ENCODE measurements at places on chromosomes 2 and 18.

DNA sequence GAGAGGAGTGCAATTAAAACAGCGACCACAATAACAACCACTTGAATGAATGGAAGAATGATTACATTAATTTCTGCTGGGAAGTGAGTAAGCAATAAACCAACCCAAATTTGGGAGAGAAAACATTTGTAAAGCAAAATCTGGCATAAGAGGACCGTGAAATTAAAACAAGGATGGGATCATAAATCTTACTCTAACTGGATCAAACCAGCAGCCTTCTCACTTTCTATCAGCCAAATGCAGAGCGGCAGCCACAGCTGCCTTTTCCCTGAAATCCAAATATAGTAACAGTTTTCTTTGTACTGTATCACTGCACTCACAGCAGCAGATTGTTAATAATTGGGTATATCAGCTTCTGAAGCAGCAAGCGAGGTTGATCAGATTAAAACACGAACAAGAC, 245.2 kb upstream of the REG3G start:
- no peak overlapping the region for H3K27ac ChIP-seq
- DNase-seq = no peak
- no peaks in the 10 kb centered on the region for H3K4me1 ChIP-seq
- H3K36me3 ChIP-seq = no peaks in the 10 kb centered on the region
- no peak overlapping the region for H3K4me3 ChIP-seq

DNA sequence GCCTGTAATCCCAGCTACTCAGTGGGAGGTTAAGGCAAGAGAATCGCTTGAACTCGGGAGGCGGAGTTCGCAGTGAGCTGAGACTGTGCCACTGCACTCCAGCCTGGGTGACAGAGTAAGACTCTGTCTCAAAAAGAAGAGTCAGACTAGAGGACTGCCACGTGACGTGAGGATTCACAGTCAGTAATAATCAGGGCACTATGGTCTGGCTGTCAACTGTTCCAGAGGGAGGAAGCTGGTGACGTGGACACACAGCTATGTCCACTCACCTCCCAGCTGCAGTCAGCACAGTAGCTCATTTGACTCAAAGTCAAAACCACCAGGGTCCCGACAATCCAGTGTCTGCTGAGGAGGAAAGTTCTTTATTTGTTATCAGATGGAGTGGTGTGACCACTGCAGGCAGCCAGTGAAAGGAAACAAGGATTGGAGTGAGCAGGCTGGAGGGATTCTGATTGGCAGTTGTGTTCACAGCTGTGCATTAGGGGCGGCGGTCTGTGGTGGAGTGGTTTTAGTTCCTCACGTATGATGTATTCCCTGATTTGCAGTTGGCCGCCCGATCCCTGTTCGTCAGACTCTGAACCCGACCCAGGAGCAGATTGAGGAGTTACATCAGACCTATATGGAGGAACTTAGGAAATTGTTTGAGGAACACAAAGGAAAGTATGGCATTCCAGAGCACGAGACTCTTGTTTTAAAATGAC, 37.9 kb downstream of the MOGAT1 start:
- H3K4me1 ChIP-seq = peaks cover 4% of the 10 kb centered on the region
- H3K27ac ChIP-seq = peak overlapping the region; percentile 59
- H3K27me3 ChIP-seq = no peaks in the 10 kb centered on the region
- DNase-seq = peak; percentile 97
- no peaks in the 10 kb centered on the region for H3K36me3 ChIP-seq

- DNase-seq = no peak
- no peaks in the 10 kb centered on the region for H3K4me1 ChIP-seq
- peaks cover 42% of the 10 kb centered on the region for H3K36me3 ChIP-seq
Measured at GRCh38 chr2:105364436-105365139, 27.2 kb downstream of the C2orf49 start.

GRCh38 chr18:68694316-68694715, 20.6 kb downstream of the TMX3 start:
- H3K27me3 ChIP-seq = no peaks in the 10 kb centered on the region
- H3K4me3 ChIP-seq = no peak overlapping the region
- no peaks in the 10 kb centered on the region for H3K4me1 ChIP-seq
- DNase-seq = no peak

DNA sequence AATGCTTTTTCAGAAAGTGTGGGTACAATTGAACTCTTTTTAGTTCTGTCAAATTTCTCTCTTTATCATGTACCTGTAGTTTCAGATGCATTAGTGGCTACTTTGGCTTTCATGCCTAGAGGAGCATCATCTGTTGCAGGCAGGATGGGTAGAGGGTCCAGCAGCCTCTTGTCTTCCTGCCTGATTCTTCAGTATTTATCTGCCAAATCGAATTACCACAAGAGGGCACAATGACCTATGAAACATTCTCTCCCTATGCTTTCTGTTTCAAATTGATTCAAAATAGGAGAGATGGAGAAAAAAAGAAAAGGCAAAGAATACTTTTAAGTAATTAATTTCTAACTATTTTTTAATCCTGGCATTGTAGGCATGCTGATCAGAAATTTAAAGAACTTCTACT, 477.2 kb downstream of the TRIB2 start:
- no peaks in the 10 kb centered on the region for H3K27me3 ChIP-seq

- no peaks in the 10 kb centered on the region for H3K36me3 ChIP-seq
- no peak overlapping the region for H3K27ac ChIP-seq
- no peak for DNase-seq
- H3K4me1 ChIP-seq = peaks cover 11% of the 10 kb centered on the region
Measured at GRCh38 chr2:132668189-132668823, 1.7 kb downstream of the LYPD1 start.

DNA sequence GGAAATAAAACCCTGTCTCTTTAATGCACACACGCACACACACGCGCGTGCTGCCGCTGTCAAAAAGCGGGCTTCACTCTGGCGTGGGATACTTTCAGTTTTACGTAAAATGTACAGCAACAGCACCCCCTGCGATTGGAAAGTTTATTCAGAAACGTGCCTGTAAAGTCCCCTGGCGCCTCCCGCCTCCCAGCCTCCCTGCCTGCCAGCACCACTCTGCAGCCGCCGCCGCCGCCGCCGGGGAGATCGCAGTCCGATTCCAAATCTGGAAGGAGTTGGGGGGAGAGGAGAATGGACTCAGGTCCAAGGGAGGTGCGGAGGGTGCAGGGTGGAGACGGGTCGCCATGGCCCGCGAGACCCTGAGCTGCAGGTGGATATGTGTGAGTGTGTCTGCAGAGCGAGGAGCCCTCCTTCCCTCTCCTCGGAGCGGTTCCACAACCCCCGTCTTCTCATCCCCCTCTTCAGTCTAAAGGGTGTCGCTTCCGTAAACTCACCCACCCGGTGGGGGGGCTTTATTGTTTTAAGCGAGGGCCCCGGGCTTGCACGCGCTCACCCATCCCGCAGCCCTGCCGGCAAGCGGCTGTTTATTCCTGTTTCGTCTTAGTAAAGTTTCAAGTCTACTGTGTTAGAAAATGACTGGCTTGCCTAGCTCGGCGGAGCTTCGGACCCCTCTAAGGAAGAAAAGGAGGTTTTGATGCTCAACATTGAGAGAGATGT, 1.8 kb upstream of the BCL11A start:
- peak overlapping the region; percentile 76 for H3K4me3 ChIP-seq
- peak; percentile 49 for DNase-seq

- H3K4me1 ChIP-seq = no peaks in the 10 kb centered on the region
- H3K36me3 ChIP-seq = no peaks in the 10 kb centered on the region
- H3K27me3 ChIP-seq = no peaks in the 10 kb centered on the region
- peak; percentile 37 for DNase-seq
Measured at GRCh38 chr18:11740461-11740860, 51.4 kb downstream of the GNAL start.

- no peaks in the 10 kb centered on the region for H3K36me3 ChIP-seq
- no peak overlapping the region for H3K4me3 ChIP-seq
Measured at GRCh38 chr2:119517433-119517832, 6.8 kb downstream of the SCTR start.

GRCh38 chr18:58570360-58571064, 58.4 kb downstream of the ALPK2 start:
- H3K36me3 ChIP-seq = no peaks in the 10 kb centered on the region
- no peak overlapping the region for H3K4me3 ChIP-seq
- no peak for DNase-seq

GRCh38 chr2:70141212-70141901, 49.5 kb downstream of the C2orf42 start:
- peak; percentile 99 for DNase-seq
- H3K27me3 ChIP-seq = no peaks in the 10 kb centered on the region
- H3K36me3 ChIP-seq = peaks cover 1% of the 10 kb centered on the region
- H3K27ac ChIP-seq = peak overlapping the region; percentile 94
- peak overlapping the region; percentile 72 for H3K4me3 ChIP-seq

DNA sequence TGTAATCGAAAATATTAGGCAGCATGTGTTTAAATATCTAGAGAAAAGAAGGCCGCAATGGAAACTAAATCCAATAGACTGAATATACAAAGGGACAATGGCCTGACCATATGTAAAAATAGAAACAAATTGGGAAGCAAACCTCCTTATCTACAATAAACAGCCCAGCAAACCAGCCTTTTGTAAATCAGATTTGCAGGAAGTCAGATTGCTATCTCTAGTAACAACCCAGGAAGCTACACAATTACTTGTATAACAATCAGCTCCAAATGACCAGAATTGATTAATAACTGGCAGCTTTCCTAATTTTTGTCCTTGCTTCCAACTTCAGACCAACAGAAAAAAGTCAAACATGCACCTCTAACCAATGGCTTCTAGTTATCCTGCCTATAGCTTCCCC, 860.0 kb downstream of the CPS1 start:
- no peaks in the 10 kb centered on the region for H3K4me1 ChIP-seq
- DNase-seq = no peak
- H3K27me3 ChIP-seq = no peaks in the 10 kb centered on the region
- no peak overlapping the region for H3K27ac ChIP-seq

DNA sequence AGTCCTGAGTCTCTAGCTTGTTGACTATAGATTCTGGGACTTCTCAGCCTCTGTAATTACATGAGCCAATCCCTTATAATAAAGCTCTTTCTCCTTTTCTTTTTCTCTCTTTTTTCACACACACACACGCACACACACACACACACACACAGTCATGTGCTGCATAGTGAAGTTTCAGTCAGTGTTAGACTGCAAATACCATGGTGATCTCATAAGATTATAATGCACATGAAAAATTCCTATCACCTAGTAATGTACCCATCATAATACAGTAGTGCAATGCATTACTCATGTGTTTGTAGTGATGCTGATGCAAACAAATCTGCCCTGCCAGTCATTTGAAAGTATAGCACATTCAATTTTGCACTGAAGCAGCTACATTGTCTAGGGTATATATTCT, 558.2 kb downstream of the SUCLG1 start:
- H3K4me1 ChIP-seq = no peaks in the 10 kb centered on the region
- DNase-seq = peak; percentile 62
- no peak overlapping the region for H3K4me3 ChIP-seq
- no peaks in the 10 kb centered on the region for H3K36me3 ChIP-seq
- H3K27ac ChIP-seq = no peak overlapping the region
- H3K27me3 ChIP-seq = no peaks in the 10 kb centered on the region

- H3K4me3 ChIP-seq = no peak overlapping the region
- no peak for DNase-seq
- no peaks in the 10 kb centered on the region for H3K36me3 ChIP-seq
- no peaks in the 10 kb centered on the region for H3K27me3 ChIP-seq
Measured at GRCh38 chr2:11305338-11305737, 39.1 kb downstream of the ROCK2 start.

DNA sequence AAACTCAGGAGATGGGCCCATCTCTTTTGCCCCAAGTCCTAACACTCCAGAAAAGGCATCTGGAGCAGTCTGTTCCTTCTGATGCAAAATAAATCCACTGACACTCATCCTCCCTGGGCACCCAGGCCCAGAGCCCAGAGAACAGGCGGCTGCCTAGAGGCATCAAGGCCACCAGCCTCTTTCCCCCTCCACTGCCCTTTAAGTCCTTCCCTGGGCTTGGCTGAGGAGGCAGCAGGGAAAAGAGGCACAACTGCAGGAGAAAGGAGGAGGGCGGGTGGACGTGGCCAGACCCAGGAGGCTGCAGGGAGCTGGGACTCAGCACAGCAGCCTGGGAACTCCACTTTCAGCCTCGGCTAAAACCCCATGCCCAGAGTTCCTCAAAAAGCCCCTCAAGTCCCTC, 99.7 kb upstream of the ID2 start:
- no peak overlapping the region for H3K27ac ChIP-seq
- H3K4me1 ChIP-seq = peaks cover 21% of the 10 kb centered on the region
- no peak overlapping the region for H3K4me3 ChIP-seq
- H3K36me3 ChIP-seq = no peaks in the 10 kb centered on the region

DNA sequence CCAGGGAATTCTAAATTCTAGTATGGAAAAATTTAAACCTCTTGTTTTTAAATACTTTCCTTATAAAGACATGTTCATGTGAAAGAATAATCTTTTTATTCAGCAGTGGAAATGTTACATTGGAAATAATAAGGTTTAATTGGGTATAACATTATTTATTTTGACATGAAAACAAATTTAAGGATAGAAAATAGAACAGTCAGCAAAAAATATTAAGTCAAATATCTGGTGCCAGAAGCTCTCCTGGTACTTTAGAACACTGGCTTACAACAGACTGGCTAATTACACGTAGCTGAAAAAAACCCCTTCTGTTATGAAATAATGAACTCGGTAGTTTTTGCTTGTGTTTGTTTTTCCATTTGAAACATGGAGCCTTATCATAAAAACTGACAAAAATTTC, 447.9 kb downstream of the DSEL start:
- H3K27me3 ChIP-seq = no peaks in the 10 kb centered on the region
- no peak for DNase-seq
- no peaks in the 10 kb centered on the region for H3K4me1 ChIP-seq
- no peak overlapping the region for H3K4me3 ChIP-seq
- H3K27ac ChIP-seq = no peak overlapping the region

GRCh38 chr2:158970241-158970751, 1.9 kb downstream of the TANC1 start:
- H3K4me1 ChIP-seq = no peaks in the 10 kb centered on the region
- DNase-seq = no peak
- H3K27ac ChIP-seq = peak overlapping the region; percentile 85

DNA sequence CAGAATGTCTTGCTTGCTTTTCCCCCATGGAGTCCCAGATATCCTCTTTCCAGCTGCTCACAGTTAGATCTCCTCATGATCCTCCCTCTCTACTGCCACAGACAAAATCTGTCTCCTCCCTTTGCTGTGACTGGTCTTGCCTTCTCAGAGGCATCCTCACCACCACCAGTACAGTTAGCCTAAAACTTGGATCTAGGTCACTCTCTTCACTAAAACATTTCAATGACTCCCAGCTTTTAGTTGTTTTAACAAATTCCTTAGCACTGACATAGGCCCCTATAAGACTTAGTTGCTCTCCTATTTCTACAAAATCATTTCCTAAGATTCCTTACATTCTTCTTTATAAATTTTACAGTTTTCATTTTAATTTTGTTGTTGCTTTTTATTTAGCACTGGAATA, 734.2 kb upstream of the CHAC2 start:
- H3K36me3 ChIP-seq = no peaks in the 10 kb centered on the region
- no peak for DNase-seq
- no peak overlapping the region for H3K27ac ChIP-seq
- H3K27me3 ChIP-seq = no peaks in the 10 kb centered on the region

- no peak overlapping the region for H3K27ac ChIP-seq
- no peak overlapping the region for H3K4me3 ChIP-seq
- H3K4me1 ChIP-seq = no peaks in the 10 kb centered on the region
- H3K36me3 ChIP-seq = no peaks in the 10 kb centered on the region
Measured at GRCh38 chr2:100610381-100610831, 47.6 kb downstream of the PDCL3 start.
